ENCODE measurements at places on chromosomes 12 and 14. TPM values are rescaled to one million over a fixed set of nuclear protein-coding genes. Genes with fewer than 3 reads are reported as not detected.
A peak's percentile ranks its signal among the peaks of the same experiment; 100 is the strongest.

SLC5A8 gene
- total RNA-seq, result not detected

RPS6KA5 gene
- total RNA-seq, result under 0.01 TPM

DNA sequence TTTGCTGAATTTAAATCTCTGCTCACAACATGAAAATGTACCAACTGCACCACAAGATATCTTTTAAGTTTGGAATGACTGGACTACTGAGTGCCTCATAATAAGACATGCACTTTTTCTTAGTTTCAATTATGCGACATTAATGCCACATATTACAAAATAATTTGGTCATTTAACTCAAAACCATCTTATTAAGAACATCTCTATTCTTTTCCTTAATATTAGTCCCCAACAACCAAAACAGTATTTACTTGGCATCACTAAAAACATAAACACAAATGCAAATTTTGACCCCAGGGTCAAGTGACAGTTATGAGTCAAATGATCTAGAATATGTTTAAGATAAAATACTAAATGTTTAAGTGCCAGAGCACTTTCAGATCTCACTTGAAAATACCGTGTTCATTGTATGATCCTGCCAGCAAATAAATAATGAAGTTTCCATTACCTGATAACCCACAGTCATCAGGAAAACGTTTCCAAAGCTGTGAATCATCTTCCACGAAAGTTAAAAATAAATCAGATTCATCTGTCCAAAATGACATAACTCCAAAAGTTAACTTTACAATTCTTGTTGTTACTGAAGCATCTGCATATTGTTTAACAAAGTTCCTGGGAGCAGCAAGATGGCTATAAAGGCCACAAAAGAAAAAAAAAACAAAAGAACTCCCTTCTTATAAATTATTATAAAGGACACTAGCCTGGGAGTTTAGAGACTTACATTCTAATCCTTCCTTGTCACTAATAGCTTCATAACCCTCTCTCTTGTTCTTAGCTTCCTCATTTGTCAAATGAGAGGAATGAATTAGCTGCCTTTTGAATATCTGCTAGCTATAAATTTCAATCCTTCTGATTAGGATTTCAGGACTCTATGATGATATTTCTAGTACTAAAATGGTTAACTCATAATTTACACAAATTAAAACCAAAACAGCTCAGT, 30.5 kb upstream of the AP4S1 start:
- peak; percentile 69 for DNase-seq

GRCh38 chr14:90778571-90779255, 37.5 kb downstream of the TTC7B start:
- no peak for DNase-seq

RSRC2 gene
- 41.5 TPM for total RNA-seq

DNA sequence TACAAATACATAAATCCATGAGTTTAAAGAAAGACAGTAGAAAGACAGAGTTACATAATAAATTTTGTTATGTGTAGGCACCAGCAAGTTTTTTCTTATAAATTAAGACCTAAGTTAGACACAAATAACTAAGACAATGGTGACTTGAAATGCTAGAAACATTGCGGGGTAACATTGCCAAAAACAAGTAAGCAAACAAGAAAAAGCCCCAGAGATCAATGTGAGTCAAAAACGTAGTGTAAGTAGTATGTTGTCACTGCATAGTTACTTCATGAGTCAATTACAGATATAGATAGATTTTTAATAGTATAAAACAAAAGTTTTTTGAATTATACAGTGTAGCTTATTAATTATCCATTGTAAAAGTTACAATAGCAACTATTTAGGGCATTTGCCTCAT, 83.4 kb downstream of the CNTN1 start:
- peak; percentile 4 for DNase-seq

- no peak for DNase-seq
These were observed 123.8 kb downstream of the AACS start for GRCh38 chr12:125189015-125189414.

GRCh38 chr14:77197988-77198387, 16.4 kb downstream of the TMEM63C start:
- no peak for DNase-seq

DNA sequence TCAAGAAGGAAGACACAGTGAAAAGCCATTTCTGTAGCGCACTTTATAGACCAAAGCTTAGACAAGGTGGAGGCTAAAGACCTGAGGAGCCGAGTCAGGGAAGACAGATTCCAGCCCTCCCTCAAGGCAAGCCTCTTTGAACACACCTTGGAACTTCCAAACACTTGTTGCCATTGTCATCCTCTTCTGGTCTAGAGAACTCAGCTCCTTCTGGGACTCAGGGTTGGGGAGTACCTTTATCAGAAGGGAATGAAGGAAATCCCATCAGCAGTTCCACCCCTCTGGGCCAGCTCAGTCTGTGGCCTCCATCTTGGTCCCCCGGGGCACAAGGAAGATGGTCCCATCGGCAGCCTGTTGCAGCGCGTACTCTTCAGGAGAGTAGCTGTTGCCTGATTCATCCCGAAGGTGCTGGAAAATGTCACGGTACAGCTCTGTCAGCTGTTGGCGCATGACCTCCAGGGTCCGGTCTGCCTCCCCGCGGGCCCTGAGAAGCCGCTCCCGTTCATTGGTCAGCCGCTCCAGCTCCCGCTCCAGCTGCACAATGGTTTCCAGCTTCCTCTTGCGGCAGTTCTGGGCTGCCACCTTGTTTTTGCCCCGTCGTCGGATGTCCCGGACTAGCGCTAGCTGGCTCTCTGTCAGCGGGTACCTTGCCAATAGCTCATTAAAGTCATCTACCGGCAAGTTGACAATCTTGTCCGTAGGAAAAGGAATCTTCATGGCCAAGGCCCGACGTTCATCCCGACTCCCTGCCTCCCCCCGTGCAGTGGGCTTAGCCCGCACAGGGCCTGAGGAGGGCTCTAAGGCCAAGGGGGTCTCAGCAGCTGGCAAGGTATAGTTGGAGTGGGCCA, 8.5 kb downstream of the NFE2 start:
- DNase-seq, result no peak

GRCh38 chr14:104521816-104522745, 57.5 kb upstream of the C14orf180 start:
- DNase-seq, result no peak

- peak; percentile 32 for DNase-seq
These were observed 356.9 kb downstream of the MED13L start for GRCh38 chr12:115920395-115921183.

- DNase-seq, result no peak
These were observed 33.3 kb upstream of the CCDC198 start for GRCh38 chr14:57526942-57527341.

GRCh38 chr12:49923880-49924556, 20.3 kb upstream of the FAIM2 start:
- DNase-seq, result peak; percentile 23

LRRC74A gene
- total RNA-seq, result not detected

DNA sequence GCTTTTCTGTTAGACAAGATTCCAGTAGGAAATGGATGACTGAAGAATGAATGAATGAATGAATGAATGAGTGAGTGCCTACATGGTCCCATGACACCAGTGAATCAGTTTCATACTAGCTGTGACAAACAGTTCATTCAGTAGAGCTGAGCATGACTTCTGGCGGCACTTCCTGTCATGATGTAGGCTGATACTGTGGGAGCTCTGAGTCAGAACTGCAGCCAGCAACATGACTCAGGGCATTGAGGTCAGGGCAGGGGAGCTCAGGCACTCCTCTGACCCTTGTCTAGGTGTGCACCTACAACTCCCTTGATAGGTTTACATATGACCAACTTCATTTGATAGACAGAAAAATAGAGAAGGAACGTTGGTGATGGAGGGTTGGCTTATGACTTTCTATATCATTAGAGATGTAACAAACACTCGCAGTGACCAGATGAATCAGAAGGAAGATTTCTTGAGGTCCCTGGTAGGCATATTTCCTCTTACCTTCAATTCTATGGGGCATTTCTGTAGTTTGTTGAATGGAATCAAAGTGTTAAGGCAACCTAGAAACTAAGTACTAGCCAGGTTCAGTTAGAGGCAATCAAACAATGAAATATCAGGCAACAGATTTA, 139.3 kb upstream of the ARHGAP5 start:
- peak; percentile 95 for DNase-seq

DNA sequence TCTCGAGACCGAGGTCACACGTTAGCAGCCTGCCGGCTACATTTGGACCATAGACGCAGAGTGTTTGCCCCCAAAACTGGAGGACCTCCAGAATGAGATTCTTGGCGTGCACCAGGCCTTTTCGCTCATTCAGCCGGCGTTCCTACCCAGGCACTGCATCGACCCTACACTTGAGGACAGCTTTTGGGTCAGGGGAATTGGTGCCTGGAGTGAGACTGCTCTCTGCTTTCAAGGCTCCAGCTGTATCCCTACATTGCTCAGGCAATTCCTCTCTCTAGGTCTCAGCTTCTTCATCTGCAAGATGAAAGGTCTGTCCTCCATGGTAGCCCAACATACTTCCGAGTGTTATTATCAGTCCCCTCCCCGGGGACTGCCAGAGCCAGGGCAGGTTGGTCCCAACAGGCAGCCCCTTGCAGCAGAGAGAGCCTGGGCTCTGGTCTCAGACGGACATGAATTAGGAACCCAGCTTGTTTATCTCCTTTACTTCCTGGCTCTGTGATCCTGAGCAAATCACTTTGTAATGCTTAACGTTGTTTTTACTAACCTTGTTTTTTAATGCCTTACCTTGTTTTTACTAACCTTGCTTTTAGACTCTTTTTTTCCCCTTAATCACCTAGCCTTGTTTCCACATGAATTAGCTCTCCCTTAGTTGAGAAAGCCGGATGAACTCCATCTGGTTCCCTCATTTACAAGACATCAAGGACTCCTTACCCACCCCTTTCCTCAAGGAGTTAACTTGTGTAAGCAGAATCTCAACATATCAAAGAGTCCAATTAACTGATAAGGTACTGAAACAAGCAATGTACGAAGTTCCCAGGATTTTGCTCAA, 892 bp downstream of the TCHP start:
- DNase-seq, result peak; percentile 26

DNA sequence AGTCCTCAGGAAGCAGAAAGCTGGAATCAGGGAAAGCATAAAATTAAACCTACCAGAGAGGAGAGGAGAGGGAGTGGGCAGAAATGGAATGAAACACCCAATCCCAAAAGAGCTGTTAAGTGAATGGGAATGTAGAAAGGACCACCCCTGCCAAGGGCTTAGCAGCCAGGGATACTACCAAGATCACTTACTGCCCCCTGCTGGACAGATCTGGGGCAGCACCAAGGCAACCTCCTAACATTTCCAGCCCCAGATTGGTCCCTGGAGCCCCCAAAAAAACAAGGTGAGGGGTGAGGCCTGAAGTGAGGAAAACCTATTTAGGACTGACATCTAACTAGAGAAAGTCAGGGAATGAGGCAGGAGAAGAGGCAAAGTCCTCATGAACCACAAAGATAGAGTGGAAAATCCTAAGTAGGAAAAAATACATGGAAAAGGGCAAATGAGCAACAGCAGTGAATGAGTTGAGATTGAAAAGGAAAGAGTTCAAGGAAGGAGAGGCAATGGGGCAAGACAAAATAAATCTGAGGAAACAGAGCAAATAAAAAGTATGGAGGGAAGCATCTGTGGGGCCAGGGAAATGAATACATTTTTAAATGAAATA, 11.2 kb upstream of the FKBP11 start:
- DNase-seq, result peak; percentile 79
